ENCODE measurements at places on chromosomes 7 and 10.

- no peak for DNase-seq
These were observed 6.1 kb downstream of the MARVELD1 start for GRCh38 chr10:97719602-97720001.

GRCh38 chr7:129089521-129090212 is 34.8 kb upstream of the TNPO3 start:
- DNase-seq, result no peak

GRCh38 chr7:30674420-30674819 is 7.8 kb downstream of the CRHR2 start:
- DNase-seq, result no peak

DNA sequence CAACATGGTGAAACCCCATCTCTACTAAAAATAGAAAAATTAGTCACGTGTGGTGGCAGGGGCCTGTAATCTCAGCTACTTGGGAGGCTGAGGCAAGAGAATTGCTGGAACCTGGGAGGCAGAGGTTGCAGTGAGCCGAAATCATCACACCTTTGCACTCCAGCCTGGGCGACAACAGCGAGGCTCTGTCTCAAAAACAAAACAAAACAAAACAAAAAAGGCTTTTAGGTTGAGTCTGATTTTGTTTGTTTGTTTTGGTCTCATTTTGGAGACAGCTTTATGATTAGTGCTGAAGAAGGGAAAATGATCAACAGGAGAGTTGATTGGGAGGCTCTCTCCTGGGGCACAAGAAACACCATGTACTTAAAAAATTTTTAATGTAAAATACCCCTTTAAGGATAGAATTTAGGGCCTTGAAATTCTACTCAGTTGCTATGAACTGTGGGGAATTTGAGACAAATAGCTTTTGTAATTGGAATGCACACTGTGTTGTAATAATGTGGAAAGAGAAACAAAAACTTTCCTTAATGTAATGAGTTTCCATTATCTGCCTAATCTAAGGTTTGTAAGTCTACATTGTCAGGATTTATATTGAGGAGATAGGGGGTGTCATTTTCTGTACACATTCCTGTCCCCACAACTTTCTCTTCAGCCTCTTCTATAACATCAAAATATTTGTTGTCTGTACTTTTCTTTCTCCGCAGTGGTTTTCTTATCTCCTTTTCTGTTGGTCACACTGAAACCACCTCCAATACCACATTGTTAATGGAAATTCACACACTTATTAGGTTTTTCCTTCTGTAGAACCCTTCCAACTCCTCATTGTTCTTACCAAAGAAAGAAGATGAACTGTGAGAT is 41.3 kb downstream of the ARID5B start:
- DNase-seq, result no peak

- DNase-seq, result no peak
These were observed 11.5 kb upstream of the AASS start for GRCh38 chr7:122155566-122155965.

GRCh38 chr10:836782-837181 is 94.7 kb downstream of the LARP4B start:
- no peak for DNase-seq

GRCh38 chr10:44047361-44047760 is 337.5 kb downstream of the CXCL12 start:
- no peak for DNase-seq

DNA sequence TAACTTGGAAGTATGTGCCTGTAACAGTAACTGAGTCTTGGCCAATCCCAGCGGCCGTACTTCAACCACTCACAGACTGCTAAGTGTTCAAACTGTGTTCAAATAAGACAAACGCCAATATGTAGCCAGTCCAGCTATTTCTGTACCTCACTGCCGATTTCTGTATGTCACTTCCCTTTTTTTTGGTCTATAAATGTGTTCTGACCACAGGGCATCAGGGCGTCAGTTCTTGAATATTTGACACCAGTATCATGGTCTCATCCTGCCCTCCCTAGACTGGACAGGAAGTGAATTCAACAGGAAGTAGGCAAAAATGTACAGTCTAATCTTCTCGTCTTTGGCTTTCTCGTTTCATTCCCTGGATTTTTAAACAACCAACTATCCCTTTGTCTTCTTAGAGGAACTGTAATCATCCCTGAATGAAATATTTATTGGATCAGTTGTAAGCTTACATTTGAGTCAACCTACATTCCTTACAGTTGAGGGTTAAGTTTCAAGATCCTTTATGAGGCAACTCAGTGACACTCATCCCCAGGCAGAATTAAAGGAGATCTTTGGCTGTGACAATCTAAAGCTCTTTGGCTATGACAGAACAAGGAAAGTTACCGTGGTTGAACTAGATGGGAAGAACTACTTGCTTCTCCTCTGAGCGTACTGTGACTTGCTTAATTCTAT is 232.7 kb downstream of the NSUN6 start:
- no peak for DNase-seq

DNA sequence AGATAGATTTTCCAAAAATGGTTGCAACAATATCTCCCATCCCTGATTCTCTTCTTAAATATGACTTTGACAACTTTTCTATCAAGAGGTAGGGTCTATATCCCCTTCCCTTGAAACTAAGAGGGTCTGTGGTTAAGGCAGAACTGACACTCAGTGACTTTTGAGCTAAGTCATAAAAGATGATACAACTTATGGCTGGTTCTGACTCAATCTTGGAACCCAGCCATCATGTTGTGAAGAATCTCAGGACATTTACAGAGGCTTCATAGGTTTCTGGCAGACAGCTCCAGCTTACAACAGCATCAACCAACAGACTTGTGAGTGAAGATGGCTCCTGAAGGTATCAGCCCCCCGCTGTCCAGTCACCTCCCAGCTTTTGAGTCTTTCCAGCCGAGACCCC is 203.5 kb downstream of the RNLS start:
- DNase-seq, result no peak

DNA sequence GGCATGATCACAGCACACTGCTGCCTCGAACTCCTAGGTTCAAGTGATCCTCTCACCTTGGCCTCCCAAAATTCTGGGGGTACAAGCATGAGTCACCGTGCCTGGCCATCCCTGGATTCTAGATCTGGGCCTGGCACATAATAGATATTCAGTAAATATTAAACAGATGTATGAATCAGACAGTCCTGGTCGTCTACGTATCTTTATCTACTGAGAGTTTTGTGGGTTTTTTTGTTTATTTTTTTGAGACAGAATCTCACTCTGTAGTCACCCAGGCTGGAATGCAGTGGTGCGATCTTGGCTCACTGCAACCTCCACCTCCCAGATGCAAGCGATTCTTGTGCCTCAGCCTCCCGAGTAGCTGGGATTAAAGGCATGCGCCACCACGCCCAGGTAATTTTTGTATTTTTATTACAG is 24.3 kb upstream of the ITGB1 start:
- DNase-seq, result peak; percentile 65

DNA sequence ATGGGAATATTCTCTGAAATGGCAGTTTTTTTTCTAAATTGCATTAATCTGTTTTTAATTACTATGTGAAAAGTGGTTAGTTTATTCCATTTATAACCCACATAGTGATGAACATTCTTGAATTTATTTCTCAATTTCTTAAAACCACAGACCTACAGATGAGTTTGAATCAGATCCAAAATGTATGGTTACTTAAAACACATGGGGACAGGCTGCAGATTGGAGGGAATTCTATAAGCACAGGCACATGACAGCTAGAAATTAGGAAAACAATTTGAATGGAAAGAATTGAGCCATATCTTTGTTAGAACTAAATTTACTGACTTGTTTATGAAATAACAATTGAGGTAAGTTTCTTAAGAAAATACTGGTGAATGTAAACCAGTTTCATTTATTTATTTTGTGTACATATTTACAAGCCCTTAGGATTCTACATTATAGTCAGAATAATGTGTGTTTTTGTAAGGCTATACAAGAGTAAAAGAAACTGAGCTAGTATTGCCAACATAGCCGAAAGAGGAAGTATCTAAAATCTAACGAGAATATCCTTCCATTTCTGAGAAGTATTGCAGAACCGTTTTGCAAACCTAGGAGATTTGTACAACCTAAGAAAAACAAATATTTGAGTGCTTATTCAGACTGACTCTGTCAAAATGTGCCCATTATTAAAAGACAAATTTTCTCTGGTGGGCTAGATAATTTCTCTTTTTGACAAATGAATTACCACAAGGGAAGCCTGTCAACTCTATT is 434.3 kb upstream of the SEMA3D start:
- DNase-seq, result no peak

- DNase-seq, result no peak
These were observed 46.1 kb downstream of the COL28A1 start for GRCh38 chr7:7489546-7489945.

All from astrocyte of the cerebellum (primary cell).